Psoas muscle (tissue), 8 donors: ENCODE measurements at places on chromosomes 4 and X. TPM values are rescaled to one million over a fixed set of nuclear protein-coding genes. Genes with fewer than 3 reads are reported as not detected.
A peak's percentile ranks its signal among the peaks of the same experiment; 100 is the strongest.

NEXMIF gene
- total RNA-seq = not detected

TMPRSS11F gene
- not detected for total RNA-seq

EMCN gene
- 25.0 TPM for total RNA-seq

- peak; percentile 51 for DNase-seq
These were observed 194.0 kb downstream of the GASK1B start for GRCh38 chr4:157978680-157979361.

DNA sequence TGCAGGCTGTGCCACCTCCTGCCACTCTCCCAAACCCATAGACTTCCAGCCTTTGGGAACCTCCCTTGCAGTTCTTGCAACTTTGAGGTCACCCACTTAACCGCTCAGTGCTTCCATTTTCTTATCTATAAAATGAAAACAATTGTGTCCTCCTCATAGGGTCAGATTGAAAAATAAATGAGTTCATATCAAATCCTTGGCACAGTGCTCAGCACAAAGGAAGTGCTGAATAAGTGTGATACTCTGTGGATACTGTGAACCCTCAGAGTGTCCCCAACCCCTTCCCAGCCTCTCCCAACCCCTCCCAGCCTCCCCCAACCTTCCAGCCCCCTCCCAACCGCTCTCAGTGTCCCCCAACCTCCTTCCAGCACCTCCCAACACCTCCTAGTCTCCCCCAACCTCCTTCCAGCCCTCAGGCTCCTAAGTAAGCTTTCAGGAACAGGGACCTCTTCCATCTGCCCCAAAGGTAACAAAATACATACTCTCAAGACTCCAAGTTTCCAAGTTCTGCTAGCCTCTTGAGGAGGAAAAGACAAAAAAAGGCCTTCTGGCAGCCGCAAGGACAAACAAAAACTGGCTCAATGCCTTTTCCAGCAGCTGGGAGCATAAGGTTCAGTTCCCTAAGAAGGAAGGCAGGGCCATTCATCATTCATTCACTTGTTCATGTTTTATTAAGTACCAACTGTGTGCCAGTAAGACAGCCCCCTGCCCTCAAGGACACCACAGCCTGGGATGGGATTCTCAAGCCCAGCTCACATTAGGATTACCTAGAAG, 46.1 kb upstream of the LGI2 start:
- DNase-seq = no peak

GRCh38 chr4:187191676-187192075, 468.0 kb upstream of the FAT1 start:
- no peak for DNase-seq

DNA sequence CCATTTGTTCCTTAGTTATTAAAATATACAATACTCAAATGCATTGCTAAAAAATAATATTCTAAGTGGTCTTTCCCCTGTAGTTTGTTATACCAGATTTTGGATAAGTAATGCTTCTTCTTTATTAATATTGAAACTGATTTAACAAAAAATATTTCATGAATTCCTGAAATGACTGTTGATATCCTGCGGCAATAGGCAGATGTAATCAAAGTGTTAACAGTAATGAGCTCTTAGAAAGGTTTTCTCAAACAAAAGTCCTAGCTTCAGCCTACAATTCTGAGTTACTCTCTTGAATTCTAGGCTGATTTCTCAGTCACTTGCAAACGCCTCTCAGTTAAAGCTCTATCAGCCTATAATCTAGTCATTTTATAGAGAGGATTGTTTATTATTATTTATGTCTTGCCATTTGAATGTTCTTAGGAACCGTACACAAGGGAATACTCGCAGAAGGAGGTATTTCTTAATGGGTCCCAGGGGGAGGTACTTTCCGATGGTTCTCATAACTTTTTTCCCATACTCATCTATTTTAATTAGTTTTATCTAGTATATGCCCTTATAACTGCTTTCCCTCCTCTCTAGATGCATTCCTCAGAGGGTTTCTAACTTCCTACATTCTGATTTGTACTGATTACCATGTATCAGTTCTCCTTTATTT, 96.8 kb downstream of the FNIP2 start:
- no peak for DNase-seq

DNA sequence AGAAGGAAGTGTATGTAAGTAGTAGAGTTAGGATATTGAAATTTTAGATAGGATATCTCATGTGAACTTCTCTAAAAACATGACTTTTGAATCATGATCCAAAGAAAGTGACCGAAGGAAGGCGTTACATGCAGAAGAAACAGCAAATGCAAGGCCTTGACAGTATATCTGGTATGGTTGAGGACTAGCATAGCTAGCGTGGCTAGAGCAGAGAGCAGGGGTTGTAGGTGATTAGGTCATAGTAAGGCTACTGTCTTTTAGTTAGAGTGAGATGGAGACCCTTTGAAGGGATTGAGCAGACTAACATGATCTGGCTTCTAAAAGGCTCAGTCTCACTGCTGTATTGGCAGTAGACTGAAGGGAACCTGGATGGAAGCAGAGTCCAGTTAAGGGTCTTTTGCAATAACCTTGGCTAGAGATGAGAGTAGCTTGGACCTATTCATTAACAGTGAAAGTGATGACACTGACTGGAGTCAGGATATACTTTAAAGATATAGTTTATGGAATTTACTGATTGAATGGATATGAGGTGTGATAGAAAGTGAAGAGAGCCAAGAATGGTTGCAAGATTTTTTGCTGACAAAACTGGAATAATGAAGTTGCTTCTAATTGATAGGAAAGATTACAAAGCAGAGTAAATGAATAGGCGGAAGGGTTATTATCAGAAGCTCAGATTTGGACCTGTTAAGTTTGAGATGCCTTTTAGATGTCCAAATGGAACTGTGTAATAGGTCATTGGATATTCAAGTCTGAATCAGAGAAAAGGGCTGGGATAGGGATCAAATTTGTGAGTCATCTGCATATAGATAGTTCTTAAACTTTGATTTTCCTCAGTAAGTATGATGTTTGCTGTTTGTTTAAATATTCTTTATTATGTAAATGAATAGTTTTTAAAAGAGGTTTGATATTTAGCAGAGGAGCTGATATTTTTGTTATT, 59.8 kb downstream of the MRPL1 start:
- no peak for DNase-seq

DNA sequence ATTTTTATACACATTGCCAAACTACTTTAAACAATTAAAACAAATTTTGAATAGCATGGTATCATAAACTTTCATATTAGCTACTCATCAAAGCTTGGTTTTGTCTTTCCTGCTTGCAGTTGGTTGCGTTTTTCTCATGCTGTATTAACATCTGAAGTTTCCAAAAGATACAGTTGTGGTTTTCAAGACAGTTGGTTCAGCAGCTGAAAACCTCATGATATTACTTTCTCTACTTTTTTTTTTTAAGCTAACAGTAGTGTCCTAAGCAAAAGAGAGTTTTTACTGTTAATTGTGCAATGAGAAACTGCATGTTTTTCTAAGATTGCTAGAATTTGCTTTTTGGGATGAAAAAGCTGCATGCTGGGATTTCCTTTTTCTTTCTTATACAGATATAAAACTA, 15.2 kb downstream of the RUFY3 start:
- DNase-seq = no peak

DNA sequence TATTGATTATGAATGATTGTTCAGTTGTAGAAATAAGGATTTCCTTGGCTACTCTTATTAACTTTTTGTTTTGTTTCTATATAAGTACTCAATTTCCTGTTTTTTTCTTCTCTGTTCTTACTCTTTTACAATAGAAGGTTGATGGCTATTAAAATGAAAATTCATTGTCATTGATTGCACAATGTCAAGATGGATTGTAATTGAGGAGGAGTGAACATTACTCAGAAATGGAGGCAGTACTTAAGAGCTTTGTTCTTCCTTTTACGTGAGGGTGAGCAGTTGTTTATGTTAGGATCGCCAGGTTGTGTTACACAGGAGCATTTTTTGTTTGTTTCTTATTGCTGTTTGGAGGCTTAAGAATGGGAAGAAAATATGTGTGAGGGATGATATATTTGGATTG, 2062.4 kb downstream of the ARAP2 start:
- no peak for DNase-seq

DNA sequence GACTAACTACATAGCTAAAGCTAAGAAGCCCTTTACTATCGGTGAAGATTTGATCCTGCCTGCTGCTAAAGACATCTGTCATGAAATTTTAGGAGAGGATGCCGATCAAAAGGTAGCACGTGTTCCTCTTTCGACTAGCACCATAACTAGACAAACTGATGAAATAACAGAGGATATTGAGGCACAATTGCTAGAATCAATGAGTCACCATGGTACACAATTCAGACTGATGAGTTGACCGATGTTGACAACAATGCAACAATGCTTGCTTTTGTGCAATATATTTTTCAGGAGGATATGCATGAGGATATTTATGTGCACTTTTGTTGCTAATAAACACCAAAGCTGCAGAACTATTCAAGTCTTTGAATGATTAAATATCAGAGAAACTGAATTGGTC, 24.3 kb downstream of the TBCK start:
- no peak for DNase-seq

- no peak for DNase-seq
These were observed 17.0 kb upstream of the TMEM144 start for GRCh38 chr4:158193171-158193749.

DNA sequence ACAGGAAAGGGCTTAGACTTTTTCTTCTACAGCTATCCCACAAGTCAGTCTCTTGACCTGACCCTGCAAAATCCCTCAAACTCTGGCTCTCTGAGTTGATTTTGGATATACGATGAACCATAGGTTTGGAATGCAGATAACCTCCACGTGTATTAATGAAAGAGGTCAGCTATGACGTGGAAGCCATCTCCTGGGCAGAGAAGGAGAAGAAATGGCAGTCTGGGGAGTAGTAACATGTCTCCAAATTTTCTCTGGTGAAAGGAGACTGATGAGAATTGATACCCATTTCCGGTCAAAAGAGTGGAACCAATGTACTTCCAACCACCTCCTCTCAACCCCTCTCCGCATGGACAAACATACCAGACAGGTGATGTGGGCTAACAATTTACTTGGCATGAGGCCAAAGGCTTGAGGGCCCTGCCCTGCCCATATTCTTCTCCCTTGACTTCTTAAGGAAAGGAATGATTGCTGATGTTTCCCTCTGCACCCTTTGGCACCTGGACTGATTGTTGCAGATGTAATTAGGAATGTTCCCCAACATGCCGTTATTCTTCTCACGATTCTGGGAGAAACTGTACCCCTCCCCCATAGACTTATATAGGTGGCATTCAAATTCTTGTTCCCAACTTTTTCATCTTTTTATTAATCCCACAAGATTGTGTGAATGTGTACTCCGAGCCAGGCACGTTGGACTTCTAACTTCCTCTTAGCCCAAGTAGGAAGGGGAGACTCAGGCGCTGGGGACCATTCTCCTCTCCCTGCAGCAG, 580 bp upstream of the PLS3 start:
- no peak for DNase-seq

GRCh38 chr4:77196866-77197265, 39.9 kb downstream of the CCNG2 start:
- DNase-seq = no peak

- no peak for DNase-seq
These were observed 129.3 kb upstream of the FAM9B start for GRCh38 chrX:9163214-9163709.

- no peak for DNase-seq
These were observed 296.7 kb upstream of the CASK start for GRCh38 chrX:42220083-42220482.

- DNase-seq = no peak
These were observed 407 bp upstream of the ZC4H2 start for GRCh38 chrX:64976673-64977040.

DNA sequence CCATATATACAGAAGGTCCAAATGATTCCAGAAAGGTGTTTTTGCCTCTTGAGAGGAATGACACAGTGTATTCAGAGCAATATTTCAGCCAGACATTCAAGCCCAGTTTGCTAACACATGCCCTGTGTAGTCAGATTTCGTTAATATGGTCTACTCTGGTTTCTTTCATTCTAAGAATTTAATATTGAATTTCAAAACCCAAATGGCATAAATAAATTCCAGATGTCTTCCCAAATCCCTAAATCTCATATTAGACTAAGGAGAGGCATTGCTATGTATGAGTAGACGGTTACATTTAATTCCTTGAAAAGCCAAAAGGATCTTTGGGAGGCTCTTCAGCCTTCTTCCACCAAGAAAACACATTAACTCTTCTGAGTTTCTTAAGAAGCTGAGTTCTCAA, 66.3 kb upstream of the C1QTNF7 start:
- DNase-seq = no peak

- DNase-seq = peak; percentile 59
These were observed 38.3 kb downstream of the GPAT3 start for GRCh38 chr4:83574247-83574646.

- no peak for DNase-seq
These were observed 589.0 kb upstream of the FAM241A start for GRCh38 chr4:111556141-111556781.
